ENCODE measurements at places on chromosomes 12 and 14. TPM values are rescaled to one million over a fixed set of nuclear protein-coding genes. Genes with fewer than 3 reads are reported as not detected.

Gene KCNC2
- total RNA-seq: 1.1 TPM

GRCh38 chr12:127260999-127261398, 1006.0 kb upstream of the TMEM132C start:
- H3K4me1 ChIP-seq: no peaks in the 10 kb centered on the region
- H3K36me3 ChIP-seq: no peaks in the 10 kb centered on the region
- H3K27ac ChIP-seq: no peak overlapping the region
- no peak for DNase-seq

- no peak overlapping the region for H3K27ac ChIP-seq
- no peaks in the 10 kb centered on the region for H3K36me3 ChIP-seq
- H3K4me3 ChIP-seq: no peak overlapping the region
- no peak for DNase-seq
- H3K27me3 ChIP-seq: no peaks in the 10 kb centered on the region
- H3K4me1 ChIP-seq: peaks cover 4% of the 10 kb centered on the region
Measured at GRCh38 chr14:97005934-97006333, 208.8 kb downstream of the VRK1 start.

- no peaks in the 10 kb centered on the region for H3K4me1 ChIP-seq
- H3K27ac ChIP-seq: no peak overlapping the region
- H3K36me3 ChIP-seq: no peaks in the 10 kb centered on the region
- DNase-seq: no peak
- H3K4me3 ChIP-seq: no peak overlapping the region
- no peaks in the 10 kb centered on the region for H3K27me3 ChIP-seq
Measured at GRCh38 chr14:99281396-99281795, 9.4 kb upstream of the BCL11B start.
